ENCODE measurements at places on chromosomes 13 and 19. TPM values are rescaled to one million over a fixed set of nuclear protein-coding genes. Genes with fewer than 3 reads are reported as not detected.

ZNF211 gene
- 5.6 TPM for polyA plus RNA-seq

FFAR2 gene
- not detected for polyA plus RNA-seq

DNA sequence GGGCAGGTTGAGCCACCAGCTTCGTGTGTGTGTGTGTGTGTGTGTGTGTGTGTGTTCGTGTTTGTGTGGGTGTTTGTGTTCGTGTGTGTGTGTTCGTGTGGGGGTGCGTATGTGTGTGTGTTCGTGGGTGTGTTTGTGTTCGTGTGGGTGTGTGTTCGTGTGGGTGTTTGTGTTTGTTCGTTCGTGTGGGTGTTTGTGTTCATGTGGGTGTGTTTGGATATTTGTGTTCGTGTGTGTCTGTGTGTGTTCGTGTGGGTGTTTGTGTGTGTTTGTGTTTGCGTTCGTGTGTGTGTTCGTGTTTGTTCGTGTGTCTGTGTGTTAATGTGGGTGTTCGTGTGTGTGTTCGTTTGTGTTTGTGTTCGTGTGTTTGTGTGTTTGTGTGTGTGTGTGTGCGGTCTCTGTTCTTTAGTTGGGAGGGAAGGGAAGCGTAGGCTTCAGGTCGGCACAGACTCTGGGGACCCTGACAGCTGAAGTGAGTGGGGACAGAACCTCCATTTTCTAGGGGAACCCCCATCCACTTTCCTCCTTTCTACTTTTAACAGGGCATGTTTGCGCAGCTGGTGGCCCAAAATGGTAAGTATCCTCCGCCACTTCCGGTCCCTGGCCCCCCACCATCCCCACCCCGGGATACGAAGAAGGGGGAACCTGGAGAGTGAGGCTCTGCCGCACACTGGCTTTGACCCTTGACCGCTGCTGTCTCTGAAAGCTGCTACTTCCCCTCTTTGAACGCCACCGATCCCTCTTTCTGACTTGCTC is 1.6 kb downstream of the TNFSF9 start:
- no peak for DNase-seq

- no peak for DNase-seq
Measured at GRCh38 chr13:77828799-77829198, 89.8 kb downstream of the EDNRB start.

GRCh38 chr13:99045396-99045795 is 67.5 kb upstream of the DOCK9 start:
- no peak for DNase-seq

GRCh38 chr13:102707467-102707866 is 12.6 kb upstream of the METTL21C start:
- no peak for DNase-seq

DNA sequence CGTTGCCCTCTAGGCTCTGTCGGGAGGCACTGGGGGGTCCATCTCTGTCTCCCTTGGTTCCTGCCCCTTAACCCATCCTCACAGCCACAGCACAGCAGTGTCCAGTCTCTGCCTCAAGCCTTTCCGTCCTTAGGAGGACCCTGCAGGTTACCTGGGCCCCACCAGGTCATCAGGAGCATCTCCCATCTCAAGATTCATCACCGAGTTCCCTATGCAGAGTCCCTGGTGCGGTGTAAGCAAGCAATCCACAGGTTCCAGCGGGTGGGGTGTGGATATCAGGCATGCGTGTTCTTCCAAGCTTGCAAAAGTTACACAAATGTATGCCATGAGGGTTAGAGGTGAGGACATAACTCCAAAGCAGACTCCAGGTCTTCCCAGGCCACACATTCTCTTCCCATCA is 20.9 kb upstream of the GAS6 start:
- DNase-seq = no peak

DNA sequence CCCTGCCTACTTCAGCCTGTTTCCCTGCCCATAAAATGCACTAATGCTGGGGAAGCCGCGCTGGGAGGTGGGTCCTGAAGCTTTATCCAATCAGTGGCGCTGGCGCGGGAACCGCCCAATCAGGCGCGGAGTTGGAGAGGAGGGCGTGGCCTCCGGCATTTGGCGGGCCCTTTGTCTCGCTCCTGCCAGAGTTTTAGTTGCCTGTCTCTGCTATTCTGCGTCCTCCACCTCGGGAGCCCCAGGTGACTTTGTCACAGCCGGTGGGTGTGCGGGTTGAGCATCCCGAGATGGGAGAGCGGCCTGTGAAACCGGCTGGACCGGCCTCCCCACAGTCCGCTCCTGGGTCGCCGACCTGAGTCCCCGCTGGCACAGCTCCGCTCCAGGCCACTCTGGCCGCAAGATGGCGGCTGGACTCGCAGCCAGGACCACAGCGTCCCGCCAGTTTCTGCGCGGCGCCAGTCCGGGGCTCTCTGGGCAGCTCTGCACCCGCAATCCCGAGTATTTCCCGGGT is 30.7 kb upstream of the ZNF429 start:
- DNase-seq = peak; percentile 86
